Stimulated activated naive CD8-positive, alpha-beta T cell treated with anti-CD3 and anti-CD28 coated beads, Interleukin-15, Interleukin-2, amounts not matched to agents 100 U/mL and 50 U/mL, for 24 hours (primary cell): ENCODE measurements at places on chromosomes 5 and 9.

DNA sequence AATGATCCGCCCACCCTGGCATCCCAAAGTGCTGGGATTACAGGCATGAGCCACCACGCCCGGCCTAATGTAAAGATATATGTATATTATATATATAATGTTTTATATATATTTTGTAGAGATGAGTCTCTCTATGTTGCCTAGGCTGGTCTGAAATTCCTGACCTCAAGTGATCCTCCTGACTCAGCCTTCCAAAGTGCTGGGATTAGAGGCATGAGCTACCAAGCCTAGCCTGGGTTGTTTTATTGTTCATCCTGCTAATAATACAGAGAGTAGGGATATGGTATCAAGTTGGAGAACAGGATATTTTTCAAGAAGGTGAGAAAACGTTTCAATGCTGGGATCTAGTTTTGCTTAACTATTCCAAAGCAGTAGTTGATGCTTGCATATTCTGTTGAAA lies 2.9 kb downstream of the SEC24A start:
- DNase-seq = no peak

- DNase-seq = no peak
These were observed 93.2 kb upstream of the CPEB4 start for GRCh38 chr5:173794901-173795416.

DNA sequence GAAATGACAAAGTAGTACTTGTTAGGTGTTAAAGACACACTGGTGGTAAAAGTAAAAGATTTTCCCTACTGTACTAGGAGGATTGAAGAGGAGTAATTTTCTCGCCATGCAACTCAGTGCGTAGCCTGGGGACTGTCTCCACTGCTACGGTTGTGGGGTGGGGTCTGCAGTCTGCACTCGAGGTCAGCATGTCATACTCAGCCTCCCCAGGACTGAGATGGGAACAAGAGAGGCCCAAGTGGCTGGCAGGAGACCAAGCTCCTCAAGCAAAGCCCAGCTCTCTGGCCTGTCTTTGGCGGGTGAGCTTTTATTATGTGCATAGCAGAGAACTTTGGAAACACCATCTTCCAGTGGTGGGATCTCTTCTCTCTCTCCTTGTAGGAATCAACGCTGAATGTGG lies 10.4 kb downstream of the NHP2 start:
- no peak for DNase-seq

DNA sequence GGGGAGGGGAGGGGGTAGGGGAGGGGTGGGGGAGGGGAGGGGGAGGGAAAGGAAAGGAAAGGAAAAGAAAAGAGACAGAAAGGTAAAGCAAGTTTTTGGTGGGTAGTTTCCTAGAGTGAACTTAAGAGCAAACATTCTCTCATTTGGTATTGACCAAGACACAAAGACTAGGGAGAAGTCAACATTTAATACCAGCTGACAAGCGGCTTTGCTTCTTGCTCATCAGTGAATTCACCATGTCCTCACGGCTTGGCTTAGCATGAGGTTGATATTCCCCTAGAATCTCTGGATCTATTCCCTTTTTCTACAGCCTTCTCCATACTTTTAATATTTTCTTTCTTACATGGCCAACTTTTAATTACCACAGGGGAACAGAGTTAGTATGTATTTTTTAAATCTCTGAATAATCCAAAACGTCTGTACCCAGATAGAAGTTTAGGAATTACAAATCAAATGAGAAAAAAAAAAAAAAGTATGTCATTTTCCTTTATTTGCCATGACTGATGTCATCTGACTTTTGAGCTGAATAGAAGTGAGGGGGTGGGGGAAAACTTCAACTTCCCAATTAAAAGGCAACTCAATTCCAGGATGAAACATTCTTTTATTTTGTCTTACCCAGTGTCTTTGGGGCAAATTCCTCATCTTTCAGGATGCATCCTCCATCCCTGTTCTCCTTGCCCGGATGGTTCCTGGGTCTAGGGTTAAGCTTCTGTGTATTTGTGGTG lies 40.1 kb upstream of the GLIS3 start:
- no peak for DNase-seq

DNA sequence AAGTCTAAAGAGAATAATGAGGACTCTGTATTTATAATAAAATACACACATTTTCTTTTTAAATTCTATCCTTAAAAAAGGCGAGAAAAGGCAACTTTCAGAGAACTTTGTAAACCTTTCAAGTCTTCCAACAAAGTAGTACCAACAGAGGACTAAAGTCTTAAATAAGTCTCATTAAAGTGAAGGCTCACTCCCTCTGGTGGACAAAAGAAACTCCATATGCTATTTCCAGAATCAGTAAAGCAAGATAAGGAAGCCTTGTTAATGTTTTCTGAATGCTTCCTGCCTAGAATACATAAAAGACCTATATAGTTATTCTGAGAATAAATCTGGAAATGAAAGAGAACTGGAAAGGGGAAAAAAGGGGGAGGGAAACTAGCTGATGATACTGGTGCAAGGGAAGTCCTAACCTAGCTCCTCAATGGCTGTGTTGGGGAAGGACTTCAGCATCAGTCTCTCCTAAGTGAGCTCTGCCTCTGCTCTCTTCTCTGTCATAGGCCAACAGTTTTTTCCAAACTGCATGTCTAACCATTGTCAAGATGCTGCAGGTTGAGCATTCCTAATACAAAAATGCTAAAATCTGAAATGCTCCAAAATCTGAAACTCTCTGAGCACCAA lies 7.2 kb downstream of the HMGCS1 start:
- DNase-seq = no peak

GRCh38 chr9:33794560-33794959 lies 801 bp upstream of the PRSS3 start:
- no peak for DNase-seq

DNA sequence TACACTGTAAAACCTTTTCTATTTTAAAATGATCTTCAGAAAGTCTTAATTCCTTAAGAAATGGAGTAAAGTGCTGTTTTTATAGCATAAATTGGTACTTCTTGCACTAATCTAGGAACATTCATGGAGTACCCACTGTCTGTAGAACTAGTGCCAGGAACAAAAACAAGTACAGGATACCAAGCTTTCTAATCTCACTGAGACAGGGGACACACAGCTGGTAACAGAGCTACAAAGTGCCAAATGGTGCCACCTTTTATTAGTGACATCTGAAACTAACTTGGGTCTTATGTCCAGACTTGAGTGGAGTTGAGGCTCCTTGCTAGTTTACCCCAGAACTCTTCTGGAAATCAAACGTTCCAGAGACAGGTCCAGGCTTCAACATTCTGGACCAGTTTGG lies 57.9 kb downstream of the RNF130 start:
- no peak for DNase-seq

DNA sequence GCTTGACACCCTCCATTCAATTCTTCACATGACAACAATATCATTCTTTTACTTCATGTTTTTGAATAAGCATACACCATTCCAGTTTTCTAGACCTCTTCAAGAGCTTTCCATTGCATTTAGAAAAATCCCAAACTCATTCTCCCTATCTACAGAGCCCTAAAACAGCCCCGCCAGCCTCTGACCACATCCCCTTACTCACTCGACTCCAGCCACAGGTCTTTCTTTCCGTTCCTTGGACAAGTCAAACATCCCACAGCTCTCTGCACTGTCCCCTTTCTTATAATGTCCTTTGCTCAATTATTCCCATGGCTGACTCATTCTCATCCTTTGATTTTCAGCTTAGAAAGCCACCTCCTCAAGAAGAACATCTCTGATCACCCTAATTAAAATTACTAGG lies 38.2 kb downstream of the TTC39B start:
- DNase-seq = no peak

- DNase-seq = no peak
These were observed 2.6 kb upstream of the CEP72 start for GRCh38 chr5:609506-609905.

DNA sequence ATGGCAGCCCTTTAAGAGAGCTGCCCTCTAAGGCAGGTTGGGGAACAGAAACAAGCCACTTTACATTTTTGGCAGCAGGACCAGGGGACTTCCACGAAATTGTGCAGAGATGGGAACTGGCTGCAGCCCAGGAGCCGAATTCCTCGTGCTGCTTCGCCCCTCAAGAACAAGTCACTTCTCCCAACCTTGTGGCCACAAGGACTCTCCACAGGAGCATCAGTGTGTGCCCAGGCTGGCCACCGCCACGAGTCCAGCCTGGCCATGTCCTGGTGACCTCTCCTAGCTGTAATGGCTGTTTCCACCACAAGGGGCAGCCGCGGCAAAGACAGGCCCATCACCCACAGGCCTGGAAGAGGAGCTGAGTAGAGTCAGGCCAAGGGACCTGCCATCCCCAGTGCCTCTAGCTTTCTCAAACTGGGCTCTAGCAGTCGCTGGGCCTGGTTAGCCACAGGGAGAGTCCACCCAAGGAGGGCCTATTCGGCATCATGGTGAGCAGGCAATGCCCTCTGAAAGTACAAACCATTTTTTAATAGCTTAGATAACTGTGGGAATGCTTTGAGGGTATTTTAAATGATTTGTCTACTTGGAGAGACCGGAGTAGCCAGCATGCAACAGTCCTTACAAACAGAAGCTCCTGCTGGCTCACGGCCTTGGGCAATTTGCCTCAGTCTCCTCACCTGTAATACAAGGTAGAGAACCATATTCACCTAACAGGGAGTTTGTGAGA lies 129.0 kb downstream of the COL23A1 start:
- peak; percentile 68 for DNase-seq

DNA sequence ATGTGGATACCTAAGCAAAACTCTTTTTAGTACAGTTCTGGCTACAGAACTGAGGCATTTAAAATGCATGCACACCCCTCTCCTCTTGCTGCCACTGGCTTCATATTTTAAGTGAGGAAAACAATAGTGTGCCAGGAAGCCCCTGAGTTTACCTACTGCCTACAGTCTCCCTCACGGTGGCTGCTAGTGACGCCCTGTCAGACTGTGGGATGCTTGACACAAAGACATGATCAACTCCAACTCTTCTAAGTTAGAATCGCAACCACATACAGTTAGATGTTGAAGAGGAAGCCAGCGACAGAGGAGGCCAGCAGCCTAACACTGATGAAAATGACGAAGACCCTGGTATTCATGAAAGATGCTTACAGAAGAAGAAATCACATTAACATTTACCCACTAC lies 1.3 kb downstream of the SEC16A start:
- DNase-seq = no peak

- no peak for DNase-seq
These were observed 63.7 kb downstream of the SLC1A1 start for GRCh38 chr9:4553951-4554381.

DNA sequence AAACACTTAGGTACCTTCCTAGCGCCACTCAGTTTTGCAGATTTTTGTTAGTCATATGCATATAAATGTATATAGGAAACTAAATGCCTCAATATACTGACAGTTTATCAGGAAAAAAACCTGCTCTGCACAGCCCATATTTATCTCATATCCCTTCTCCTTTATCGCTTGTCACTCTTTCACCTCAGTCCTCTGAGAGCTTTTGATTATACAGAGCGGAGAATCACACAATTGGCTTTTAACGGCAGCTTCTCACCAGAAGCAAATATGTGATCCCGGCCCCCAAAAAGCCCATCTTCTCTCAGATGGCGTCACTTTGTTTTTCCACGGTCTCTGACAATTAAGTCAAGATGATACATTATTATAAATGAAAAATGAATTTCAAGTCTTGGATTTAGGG lies 362.6 kb downstream of the DNAH5 start:
- no peak for DNase-seq
